ENCODE measurements at places on chromosomes 1 and 21. TPM values are rescaled to one million over a fixed set of nuclear protein-coding genes. Genes with fewer than 3 reads are reported as not detected.
A peak's percentile ranks its signal among the peaks of the same experiment; 100 is the strongest.

GRCh38 chr1:92817137-92817697 lies 14.6 kb upstream of the RPL5 start:
- no peak for DNase-seq

KRTAP7-1 gene
- total RNA-seq = not detected

LAD1 gene
- not detected for total RNA-seq

RIPPLY3 gene
- total RNA-seq = not detected

IFNLR1 gene
- total RNA-seq = 6.4 TPM

GRCh38 chr1:35553851-35554250 lies 3.4 kb downstream of the KIAA0319L start:
- DNase-seq = no peak

DNAI4 gene
- 1.7 TPM for total RNA-seq

APCS gene
- total RNA-seq = not detected

DNA sequence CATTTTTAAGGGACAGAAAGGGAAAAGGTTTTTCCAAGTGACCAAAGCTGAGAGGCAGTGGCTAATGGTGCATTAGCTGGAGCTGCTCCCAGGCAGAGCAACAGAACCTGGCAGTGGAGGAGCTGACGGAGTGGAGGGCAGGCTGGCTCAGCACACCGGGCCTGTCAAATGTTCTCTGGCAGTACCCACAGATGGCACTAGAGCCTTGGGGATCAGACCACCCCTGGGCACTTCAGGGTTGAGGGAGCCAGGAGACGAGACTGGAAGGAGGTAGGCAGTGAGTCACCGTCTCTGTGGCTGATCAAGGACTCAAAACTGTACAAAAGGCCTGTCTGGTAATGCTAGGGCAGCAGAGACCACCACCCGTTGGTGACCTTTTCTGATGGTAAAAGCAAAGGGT lies 121.7 kb upstream of the KIAA0040 start:
- no peak for DNase-seq

DNA sequence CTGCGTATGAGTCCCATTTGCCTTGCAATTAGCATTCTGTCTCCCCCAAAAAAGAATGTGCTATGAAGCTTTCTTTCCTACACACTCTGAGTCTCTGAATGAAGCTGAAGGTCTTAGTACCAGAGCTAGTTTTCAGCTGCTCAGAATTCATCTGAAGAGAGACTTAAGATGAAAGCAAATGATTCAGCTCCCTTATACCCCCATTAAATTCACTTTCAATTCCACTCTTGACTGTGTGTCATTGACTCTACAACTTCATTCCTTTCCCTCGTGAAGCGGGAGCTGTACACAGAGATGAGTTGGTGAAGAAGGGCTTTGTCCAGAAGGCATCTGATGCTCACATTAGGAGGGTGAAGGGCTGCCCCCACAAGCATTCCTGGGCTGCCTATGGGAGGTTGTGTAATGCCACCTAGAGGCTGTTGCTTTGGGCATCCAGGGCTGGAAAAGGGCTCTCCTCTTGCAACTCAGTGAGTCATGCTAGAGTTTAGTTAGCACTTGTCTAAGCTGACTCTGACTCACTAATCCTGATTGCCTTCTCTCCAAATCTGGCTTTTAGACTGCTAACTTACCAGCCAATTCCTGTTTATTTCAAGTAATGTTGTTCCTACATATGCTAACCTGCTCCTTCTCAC lies 1.8 kb downstream of the SPRR1B start:
- DNase-seq = no peak

- peak; percentile 14 for DNase-seq
Observed at GRCh38 chr1:84995484-84996334, 1.2 kb downstream of the MCOLN2 start.

GRCh38 chr1:186042230-186042629 lies 308.0 kb downstream of the HMCN1 start:
- no peak for DNase-seq

- no peak for DNase-seq
Observed at GRCh38 chr1:26220199-26220912, 13.6 kb upstream of the CEP85 start.

DNA sequence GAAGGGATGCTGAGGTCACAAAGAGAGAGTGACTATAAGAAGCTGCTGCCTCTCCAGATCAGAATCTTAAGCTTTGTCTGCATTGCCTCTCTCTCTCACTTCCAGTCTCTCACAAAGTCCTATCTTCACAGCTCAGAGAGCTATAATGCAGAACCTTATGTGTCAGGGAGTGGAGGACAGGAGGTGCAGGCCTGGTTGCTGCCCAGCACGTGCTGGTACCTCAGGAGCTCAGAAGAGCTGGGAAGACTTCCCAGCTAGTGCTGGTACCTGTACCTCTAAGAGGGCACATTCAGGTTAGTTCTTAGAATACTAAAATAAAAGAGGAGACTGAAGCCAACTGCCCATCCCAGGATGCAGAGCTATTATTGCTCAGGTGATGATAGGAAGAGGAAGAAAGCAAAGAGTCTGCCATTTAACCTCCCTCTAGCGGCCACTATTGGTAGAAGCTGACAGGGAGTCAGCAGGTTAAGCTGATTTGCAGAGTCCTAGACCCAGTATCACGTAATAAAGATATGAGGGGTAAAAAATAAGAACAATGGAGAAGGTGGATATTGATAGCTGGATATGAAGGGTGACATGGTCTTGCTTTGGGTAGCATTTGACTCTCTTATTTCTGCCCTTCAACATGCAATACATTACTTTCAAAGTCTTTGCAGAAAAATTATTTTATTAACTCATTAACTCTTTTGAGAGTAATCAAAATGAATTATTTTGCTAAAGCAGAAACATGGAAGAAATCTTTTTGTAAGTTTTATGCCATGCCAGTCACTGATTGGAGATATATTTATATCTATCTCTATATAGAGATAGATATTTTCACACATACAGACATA lies 138.1 kb upstream of the HMCN1 start:
- peak; percentile 64 for DNase-seq

GRCh38 chr1:244709476-244710368 lies 56.8 kb downstream of the DESI2 start:
- DNase-seq = no peak

PCP4 gene
- total RNA-seq = not detected

A3GALT2 gene
- total RNA-seq = not detected

- peak; percentile 22 for DNase-seq
Observed at GRCh38 chr1:194225821-194226220, 1039.4 kb upstream of the B3GALT2 start.

DNA sequence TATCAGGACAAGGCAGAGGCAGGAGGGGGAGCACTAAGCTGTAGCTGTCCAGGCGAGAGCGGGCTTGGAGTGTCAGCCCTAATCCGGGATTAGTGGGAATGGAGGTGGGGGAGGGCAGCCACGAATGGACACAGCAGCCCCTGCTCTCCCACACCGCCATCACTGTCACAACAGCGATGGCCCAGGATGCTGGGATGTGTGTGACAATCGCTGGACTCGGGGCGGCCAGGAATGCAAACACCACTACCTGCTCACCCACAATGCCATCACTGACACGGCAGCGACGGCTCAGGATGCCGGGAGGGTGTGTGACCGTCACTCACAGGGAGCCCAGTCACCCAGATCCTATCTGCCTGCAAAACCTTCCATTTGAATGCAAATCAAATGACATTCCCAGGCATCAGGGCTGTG lies 2.9 kb downstream of the C2CD2 start:
- DNase-seq = no peak

DNA sequence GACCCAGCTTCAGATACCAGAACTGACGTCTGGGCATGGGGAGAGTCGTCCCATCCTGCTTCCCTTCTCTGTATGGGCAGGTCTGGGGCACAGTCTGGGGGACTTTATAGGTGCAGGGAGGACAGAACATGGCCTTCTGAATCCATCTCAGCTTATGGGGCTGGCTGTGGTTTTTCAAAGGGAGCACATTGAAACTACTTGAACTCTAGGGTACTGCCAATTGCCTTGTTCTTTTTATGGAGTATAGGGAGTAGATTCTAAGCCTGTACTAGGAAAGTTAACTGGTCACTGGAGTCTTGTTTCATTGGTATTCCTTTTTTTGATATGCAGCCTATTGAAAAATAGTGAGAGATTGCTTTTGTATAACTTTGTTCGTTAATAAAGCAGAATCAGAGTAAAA lies 90.2 kb downstream of the ATP5PO start:
- DNase-seq = no peak

DNA sequence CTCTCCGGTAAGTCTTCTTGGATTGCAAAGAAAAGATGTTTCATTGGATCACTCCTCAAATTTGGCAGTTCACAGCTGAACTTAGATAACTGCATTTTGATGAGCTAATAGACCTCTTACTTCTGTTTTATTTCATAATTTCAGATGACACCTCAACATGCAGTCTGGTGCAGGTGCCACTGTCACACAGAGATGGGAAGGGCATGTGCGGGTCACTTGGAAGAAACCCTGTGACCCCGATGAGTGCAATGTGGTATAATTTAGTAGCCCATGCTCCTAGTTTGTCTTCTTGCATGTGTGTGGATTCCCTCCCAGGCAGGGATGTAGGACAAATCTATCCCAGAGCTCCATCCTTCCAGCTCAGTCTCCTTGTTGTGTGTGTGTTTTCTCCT lies 481 bp upstream of the SLAMF1 start:
- peak; percentile 52 for DNase-seq

GJA4 gene
- total RNA-seq = not detected

DNA sequence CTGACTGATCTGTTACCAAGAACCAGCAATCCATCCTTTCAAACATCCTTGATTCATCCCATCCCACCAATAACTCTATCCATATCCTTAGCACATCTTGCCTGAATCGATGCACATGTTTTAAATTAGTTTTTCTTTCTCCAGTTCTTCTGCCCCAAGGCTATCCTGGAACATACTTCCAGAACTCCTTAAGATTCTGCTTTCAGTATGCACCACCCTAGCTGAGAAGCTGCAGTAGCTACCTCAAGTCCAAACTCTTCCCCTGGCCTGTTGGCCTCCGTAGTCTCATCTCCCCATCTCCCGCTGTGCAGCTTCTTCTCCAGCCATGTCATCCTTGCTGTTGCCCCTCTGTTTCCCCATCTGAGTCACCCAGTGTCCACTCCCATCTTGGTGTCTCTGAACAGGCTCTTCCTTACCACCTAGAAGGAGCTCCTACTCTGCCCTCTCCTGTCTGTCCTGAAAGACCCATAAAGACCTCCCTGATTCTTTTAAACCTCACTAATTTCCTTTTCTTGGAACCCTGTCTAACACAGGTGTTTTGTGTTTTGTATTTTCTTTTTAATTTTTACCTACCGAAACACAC lies 108.0 kb downstream of the SGIP1 start:
- no peak for DNase-seq

Data from activated CD8-positive, alpha-beta T cell treated with anti-CD3 and anti-CD28 coated beads for 36 hours (primary cell).